ENCODE measurements at places on chromosomes 12 and 14. TPM values are rescaled to one million over a fixed set of nuclear protein-coding genes. Genes with fewer than 3 reads are reported as not detected.

- DNase-seq = no peak
These were observed 364.1 kb upstream of the E2F7 start for GRCh38 chr12:77429426-77429825.

DNA sequence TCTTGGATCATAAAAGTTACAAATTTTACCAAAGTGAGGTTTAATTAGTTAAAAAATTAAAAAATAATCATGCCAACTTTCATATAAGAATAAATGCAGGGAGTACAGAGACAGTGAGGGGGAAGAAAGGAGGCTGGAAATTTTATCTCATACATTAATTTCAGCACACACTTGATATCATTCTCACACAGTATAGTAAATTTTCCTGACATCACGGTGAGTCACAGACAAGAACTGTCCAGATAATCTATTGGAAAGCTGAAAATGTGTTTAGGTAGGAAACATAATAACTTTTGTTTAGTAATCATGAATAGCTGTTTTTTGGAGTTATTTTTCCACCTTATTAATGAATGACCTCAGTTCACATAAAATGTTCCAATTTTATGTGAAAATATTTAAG lies 1204.8 kb downstream of the GALC start:
- DNase-seq = no peak

- no peak for DNase-seq
These were observed 10.2 kb downstream of the CD69 start for GRCh38 chr12:9750276-9751203.

GRCh38 chr12:112950701-112951100 lies 12.4 kb downstream of the OAS3 start:
- peak; percentile 91 for DNase-seq

DNA sequence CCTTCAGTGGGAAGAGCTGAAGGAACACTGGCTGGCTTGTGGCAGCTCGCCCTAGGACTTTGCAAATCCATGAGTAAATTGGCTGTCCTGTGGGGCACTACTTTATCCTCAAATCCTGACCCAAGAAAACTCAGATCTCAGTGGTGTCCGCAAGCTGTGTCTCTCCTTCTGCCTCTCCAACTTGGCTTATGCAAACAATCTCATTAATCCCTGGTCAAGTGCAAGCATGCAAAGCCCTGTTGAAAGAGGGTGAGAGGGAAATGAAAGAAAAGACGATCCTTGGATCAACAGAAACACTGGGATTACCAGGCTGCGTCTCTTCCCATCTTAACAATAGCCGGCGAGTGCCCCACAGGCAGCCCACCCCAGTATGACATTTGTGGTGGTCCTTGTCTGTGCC lies 901.6 kb downstream of the BCL11B start:
- DNase-seq = no peak

- no peak for DNase-seq
These were observed 30.7 kb upstream of the MAP1LC3B2 start for GRCh38 chr12:116528498-116528897.

- no peak for DNase-seq
These were observed 68.5 kb downstream of the FBXO34 start for GRCh38 chr14:55339770-55340169.

DNA sequence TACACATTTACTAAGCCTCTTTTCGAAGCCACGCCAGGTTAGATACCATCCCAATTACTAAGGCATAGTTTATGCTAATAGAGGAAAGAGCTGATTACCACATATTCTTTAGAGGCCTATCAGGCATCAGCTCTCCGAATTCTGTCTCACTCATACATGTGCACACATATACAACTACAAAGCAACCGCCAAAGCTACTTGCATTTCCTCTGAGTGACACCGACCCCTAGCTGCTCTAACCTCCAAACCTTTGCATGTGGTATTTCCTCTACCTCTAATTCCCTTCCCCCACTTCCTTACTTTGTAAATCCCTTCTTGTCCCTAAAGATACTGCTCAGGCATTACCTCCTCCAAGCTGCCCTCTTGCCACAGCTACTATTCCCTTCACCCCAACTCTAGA lies 107.2 kb downstream of the DUSP6 start:
- no peak for DNase-seq

GRCh38 chr12:4996714-4997113 lies 47.0 kb upstream of the KCNA5 start:
- no peak for DNase-seq

DNA sequence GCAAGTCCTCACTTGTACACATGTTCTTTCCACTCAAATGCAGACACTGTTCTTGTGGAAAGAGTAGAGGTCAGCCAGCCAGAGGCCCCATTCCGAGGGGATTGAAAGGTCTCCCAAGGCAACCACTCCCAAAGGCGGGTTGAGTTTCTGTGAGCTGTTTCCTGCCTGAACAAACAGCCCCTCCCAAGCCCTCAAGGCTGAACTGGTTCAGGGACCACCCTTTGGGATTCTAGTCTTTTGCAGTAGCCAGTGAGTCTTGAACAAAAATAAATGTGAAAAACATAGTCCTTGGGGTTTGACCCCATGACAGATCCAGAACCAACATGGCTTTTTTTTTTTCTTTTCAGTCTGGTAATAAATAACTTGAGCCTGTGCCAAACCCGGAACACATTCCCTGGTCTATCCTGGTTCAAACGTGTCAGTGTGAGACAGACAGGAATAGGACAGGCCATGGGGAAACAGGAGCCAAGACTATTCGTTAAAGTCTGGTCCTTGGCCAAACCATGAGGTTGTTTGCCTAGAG lies 17.6 kb upstream of the STK38L start:
- no peak for DNase-seq

DNA sequence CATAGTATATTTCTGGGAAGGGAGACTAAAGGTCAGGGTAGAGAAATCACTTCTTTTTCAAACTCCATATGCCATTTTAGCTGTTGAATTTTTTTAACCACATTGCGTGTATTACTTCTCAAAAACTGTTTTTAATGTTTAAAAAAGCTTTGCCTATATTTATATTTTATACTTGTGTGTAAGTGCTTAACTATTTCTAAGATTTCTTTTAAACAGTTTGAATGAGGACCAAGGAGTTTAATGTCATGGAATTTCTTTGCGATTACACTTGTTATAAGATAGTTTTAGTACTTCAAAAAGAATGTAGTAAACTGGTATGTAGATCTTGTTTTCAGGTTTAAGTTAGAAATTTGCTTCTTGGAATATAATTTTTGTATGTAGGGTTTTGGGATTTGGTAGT lies 7.2 kb downstream of the SPATA7 start:
- DNase-seq = no peak

- no peak for DNase-seq
These were observed 1126.4 kb upstream of the FLRT2 start for GRCh38 chr14:84403585-84403984.

- no peak for DNase-seq
These were observed 20.4 kb upstream of the NID2 start for GRCh38 chr14:52089218-52089617.

DNA sequence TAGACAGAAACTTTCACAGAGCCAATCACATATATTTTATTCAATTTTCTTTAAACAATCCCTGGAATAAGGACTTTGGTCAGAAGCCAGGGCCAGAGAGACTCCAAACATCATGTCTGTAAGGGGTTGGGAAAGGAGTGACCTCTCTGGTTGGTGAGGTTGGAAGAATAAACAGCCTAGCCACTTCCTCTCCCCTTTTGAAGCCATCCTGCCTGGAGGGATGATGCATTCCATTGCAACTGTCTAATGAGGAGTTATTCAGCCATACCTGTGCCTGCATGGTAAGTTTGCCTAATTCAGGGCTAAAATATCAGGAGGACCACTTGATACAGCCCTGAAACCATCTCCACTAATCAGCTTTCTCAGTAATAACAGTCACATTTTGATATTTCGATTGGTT lies 299.8 kb downstream of the KCNH5 start:
- DNase-seq = no peak

- no peak for DNase-seq
These were observed 71.7 kb downstream of the FAR2 start for GRCh38 chr12:29220632-29221336.

DNA sequence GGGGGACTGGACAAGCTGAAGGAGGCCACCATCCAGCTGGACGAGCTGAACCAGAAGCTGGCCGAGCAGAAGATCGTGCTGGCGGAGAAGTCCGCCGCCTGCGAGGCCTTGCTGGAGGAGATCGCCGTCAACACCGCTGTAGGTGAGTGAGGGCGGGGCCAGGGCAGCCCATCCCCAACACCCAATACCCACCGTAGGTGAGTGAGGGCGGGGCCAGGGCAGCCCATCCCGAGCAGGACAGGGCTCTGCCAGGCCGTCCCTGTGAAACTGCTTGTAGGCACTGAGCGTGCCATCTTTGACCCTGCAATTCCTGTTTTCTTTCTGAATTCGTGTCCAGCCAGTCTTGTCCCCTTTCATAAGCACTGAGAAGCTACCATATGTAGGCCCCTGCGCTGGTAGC lies 74.0 kb downstream of the CCDC92 start:
- DNase-seq = no peak

- no peak for DNase-seq
These were observed 1.5 kb downstream of the BCL2L14 start for GRCh38 chr12:12072064-12072760.

DNA sequence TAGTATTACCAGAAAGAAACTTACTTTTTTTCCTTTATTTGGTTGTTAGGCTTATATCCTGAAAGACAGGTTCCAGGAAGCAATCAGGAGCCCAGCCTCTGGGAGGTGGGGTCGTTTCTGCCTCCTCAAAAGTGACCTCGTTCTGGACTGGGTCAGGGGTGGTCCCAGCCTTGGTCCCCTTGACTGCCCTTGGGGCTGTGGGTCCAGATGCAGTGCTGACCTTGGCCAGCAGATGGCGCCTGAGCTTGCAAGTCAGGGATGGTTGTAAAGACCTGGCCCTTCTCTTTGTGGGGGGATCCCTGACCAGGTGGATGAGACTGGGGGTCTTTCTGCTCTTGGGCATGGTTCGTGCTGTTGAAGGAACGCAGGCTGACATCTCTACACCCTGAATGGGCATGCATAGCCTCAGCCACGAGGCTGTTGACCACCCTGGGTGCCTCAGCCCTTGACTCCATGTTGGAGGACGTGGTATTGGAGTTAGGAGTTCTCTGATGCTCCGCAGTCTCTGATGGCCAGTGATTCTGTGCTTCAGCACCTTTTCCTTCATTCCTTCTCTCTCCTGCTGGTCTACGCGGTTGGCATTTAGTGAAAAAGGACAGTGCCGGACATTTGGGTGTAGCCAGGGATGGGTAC lies 62.4 kb downstream of the ADCK1 start:
- no peak for DNase-seq

DNA sequence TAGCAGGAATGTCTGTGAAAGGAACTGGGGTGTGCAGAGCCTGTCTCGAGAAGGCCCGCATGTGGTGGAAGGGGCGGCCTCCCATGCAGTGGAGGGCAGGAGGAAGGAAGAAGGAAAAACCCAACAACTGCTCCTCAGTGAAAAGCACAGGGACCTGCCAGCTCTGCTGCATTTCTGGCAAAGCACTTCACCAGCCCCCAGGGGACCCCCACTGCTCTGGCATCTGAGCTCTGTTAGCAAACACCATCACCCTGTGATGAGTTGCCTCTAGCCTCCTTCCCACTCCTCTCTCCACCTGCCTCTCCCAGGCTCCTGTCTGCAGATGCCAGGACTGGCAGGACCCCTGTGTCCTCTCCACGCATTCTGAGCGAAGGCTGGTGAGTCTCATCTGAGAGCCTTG lies 69.0 kb upstream of the DDX11 start:
- DNase-seq = no peak

GRCh38 chr14:66371776-66372175 lies 114.4 kb upstream of the CCDC196 start:
- DNase-seq = no peak

DNA sequence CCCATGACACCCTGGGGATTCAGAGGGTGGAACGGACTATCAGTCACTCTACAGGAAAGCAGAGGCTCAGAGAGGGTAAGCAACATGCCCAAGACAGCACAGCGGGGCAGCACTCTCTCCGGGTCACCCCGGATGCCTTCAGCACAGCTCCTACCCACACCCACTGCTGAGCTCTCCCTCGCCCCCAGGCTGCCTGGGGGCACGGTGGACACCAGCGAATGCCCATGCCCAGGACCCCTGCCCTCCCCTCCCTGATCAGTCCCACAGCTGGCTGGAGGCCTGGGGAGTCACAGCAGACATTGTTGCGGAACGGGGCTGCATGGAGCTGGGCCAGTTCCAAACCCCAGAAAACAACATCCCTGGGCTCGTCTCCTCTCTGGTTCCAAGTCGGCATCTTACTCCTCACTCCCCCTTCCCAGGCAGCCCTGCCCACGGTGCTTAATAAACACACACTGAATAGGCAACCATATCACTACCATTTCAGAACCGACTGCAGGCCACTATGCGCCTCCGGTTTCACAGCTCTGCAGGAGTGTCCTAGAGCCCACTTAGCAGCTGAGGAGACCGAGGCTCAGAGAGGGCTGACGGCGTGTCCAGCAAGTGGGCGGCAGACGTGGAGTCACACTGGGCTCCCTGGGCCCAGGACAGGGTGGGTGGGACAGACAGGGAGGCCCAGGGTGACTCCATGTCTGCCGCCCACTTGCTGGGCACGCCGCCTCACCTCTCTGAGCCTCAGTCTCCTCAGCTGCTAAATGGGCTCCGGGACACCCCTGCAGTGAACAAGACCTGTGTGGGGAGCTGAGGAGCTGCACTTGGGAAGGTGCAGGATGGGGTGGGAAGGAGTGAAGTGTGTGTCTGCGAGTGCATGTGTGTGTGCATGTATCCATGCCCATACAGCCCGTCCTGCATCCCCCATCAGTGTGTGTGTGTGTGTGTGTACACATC lies 27.0 kb downstream of the CCDC85C start:
- no peak for DNase-seq

DNA sequence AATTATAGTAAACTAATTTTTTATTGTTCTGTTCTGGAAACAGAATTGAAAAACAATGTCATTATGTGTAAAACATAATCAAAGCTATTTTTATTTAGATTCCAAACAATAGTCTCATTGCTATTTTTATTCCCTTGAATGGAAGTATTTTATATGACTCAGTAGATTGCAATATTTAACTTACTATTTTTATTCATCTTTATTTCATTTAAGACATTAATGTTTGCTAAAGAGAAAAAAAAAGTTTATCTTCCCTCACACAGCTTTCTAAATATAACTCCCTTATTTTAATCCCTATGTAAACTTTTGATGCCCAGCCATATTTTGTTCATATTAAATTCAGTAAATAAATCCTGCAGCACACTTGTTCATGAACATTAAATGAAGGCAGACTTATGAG lies 622.4 kb downstream of the SLC6A15 start:
- DNase-seq = no peak

- DNase-seq = no peak
These were observed 88.5 kb downstream of the GPR135 start for GRCh38 chr14:59376686-59377085.

TMEM63C gene
- 27.0 TPM for total RNA-seq

KRT82 gene
- not detected for total RNA-seq

KRT6C gene
- 257 TPM for total RNA-seq

IFNG-AS1 gene
- total RNA-seq = not detected

CLMN gene
- 19.6 TPM for total RNA-seq

TEX22 gene
- not detected for total RNA-seq

RBP5 gene
- total RNA-seq = 3.7 TPM

Data from vagina (tissue), 2 donors.